Common myeloid progenitor, CD34-positive (primary cell): ENCODE measurements at places on chromosomes 3 and 15.

DNA sequence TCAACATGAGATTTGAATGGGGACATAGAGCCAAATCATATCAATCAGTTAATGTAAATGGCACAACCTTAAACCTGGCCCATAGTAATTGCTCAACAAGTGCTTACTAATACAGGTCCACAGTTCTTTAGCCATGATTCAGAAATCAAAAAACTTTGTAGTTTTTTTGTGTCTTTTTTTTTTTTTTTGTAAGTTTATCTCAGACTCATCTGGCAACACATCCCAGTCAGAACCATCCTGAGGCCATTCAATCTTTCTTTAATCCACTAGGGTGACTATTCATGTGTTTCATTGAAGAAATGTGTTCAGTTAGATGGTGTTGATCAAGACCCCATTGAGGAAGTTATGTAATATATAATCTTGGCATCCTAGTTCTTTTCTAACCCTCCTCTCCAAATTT is 65.4 kb downstream of the ABI3BP start:
- DNase-seq = no peak

DNA sequence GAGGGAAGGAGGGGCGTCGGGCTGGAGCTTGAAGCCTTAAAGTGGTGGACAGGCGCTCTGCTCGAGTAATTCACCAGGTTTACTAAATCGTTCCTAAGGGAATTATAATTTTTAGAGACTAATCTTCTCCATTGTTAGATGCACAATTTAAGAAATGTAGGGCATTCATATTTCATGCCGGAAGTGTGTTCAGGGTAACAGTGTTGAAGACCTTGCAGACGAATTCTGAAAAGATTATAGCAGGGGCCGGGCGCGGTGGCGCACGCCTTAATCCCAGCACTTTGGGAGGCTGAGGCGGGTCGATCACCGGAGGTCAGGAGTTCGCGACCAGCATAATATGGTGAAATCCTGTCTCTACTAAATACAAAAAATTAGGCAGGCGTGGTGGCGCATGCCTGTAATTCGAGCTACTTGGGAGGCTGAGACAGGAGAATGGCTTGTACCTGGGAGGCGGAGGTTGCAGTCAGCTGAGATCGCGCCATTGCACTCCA is 365 bp upstream of the GTF2A2 start:
- no peak for DNase-seq

DNA sequence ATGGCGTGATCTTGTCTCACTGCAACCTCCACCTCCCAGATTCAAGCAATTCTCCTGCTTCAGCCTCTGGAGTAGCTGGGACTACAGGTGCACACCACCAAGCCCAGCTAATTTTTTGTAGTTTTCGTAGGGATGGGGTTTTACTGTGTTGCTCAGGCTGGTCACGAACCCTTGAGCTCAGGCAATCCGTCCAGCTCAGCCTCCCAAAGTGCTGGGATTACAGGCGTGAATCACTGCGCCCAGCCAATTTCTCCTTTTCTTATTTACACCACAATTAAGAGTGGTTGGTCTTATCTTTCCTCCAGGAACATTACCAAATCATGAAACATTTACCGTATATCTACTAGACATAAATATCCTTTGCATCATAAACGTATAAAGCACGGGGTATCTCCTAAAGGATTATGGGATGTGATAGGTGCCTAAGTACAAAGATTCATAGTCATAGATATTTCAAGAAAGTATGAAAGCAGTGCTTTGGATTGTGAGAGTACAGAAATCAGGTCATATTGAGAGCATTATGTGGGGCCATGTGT is 194.5 kb downstream of the RBMS3 start:
- DNase-seq = no peak

- peak; percentile 79 for DNase-seq
Observed at GRCh38 chr3:50519471-50520089, 16.1 kb upstream of the CACNA2D2 start.

- DNase-seq = no peak
Observed at GRCh38 chr3:170780955-170781354, 89.0 kb downstream of the RPL22L1 start.

- no peak for DNase-seq
Observed at GRCh38 chr15:83697716-83698115, 43.8 kb downstream of the ADAMTSL3 start.

GRCh38 chr3:196524527-196524926 is 9.4 kb upstream of the SMCO1 start:
- DNase-seq = peak; percentile 54
